ENCODE measurements at places on chromosomes 1 and 21.
A peak's percentile ranks its signal among the peaks of the same experiment; 100 is the strongest.

DNA sequence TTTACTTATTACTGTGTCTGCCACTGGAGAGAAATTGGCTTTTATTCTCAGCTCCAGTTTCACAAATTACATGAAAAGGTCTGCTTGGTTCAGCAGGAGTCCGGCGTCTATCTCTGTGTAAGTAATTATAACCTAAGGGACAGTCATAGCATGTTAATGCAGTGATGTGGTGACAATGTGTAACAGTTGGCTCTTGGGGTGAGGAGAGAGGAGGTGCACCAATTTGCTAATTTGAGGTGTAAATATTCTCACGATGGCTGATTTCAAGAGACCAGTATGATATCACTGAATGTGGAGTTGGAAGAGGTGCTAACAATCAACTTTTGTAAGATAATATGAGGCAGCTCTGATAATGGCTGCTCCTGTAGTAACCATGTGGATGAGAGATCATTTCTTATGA, 86.1 kb downstream of the CTH start:
- H3K4me3 ChIP-seq = no peak overlapping the region
- no peaks in the 10 kb centered on the region for H3K36me3 ChIP-seq
- H3K27me3 ChIP-seq = no peaks in the 10 kb centered on the region
- no peaks in the 10 kb centered on the region for H3K4me1 ChIP-seq
- DNase-seq = no peak

DNA sequence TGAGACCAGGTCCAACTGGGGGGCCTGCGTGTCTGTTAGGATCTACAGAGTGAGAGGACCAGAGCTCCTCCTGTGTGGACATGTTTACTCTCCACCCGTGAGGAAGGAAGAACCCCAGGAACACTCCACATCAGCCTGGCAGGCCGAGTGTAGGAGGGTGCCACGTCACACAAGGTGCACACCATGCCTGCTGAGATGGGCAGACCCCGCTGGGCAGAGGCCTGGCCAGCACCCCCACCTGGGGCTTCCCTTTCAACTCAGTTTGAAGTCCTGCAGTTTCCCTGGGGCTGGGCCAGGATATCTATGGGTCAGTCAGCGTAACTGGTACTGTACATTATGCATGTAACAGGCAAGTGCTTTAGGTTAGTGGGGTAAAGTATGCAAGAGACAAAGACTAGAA, 30.1 kb upstream of the PCBP3 start:
- no peaks in the 10 kb centered on the region for H3K36me3 ChIP-seq
- no peak overlapping the region for H3K27ac ChIP-seq
- peaks cover 38% of the 10 kb centered on the region for H3K27me3 ChIP-seq
- H3K4me1 ChIP-seq = no peaks in the 10 kb centered on the region

DNA sequence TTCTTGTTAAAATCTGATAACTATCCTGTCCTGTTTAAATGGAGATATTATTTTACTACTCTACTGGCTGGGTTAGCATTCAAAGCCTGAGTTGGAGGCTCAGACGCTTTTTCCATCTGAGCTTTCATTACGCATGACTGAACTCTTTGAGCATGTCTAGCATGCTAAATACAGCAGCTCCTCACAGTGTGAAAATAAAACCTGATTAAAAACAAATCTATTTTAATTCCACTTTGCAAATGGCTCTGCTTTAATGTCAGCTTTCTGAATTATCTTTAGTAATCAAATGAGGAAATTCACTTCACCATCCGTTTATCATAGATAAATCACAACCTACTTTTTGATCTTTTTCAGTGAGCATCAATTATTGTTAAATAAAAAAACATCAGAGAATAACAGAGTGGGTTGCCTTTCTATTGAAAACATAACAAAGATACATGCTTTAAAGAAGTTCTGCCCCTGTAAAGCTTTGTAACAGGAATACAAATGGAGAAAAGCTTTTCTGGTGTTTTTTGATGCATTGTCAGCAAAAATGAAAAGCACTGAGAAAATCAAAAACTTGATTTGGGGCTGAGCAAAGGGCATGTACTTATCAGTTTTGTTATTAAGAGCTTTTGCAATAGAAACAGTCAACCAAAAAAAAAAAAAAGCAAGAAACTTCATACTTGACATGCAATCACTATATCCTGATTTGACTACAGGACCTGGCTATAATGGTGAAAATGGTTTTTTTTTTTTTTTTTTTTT, 3.5 kb upstream of the SPEN start:
- H3K4me1 ChIP-seq = peaks cover 26% of the 10 kb centered on the region
- DNase-seq = no peak
- no peak overlapping the region for H3K4me3 ChIP-seq
- no peaks in the 10 kb centered on the region for H3K36me3 ChIP-seq
- peak overlapping the region; percentile 68 for H3K27ac ChIP-seq
- no peaks in the 10 kb centered on the region for H3K27me3 ChIP-seq

DNA sequence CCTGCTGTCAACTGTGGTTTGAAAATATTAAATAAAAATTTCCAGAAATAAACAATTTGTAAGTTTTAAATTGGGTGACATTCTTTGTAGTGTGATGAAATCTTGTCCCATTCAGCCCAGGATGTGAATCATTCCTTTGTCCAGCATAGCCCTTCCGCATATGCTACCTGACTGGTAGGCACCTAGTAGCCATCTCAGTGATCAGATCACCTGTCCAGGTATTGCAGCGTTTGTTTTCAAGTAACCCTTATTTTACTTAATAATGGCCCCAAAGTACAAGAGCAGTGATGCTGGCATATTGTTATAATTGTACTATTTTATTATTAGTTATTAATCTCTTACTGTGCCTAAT, 351.6 kb upstream of the B3GALT2 start:
- H3K27ac ChIP-seq = no peak overlapping the region
- no peaks in the 10 kb centered on the region for H3K4me1 ChIP-seq
- no peaks in the 10 kb centered on the region for H3K27me3 ChIP-seq
- no peaks in the 10 kb centered on the region for H3K36me3 ChIP-seq
- no peak overlapping the region for H3K4me3 ChIP-seq
- no peak for DNase-seq

- H3K27ac ChIP-seq = no peak overlapping the region
- DNase-seq = no peak
- H3K4me1 ChIP-seq = peaks cover 11% of the 10 kb centered on the region
- no peak overlapping the region for H3K4me3 ChIP-seq
These were observed 7.1 kb downstream of the RCC2 start for GRCh38 chr1:17432412-17432811.

DNA sequence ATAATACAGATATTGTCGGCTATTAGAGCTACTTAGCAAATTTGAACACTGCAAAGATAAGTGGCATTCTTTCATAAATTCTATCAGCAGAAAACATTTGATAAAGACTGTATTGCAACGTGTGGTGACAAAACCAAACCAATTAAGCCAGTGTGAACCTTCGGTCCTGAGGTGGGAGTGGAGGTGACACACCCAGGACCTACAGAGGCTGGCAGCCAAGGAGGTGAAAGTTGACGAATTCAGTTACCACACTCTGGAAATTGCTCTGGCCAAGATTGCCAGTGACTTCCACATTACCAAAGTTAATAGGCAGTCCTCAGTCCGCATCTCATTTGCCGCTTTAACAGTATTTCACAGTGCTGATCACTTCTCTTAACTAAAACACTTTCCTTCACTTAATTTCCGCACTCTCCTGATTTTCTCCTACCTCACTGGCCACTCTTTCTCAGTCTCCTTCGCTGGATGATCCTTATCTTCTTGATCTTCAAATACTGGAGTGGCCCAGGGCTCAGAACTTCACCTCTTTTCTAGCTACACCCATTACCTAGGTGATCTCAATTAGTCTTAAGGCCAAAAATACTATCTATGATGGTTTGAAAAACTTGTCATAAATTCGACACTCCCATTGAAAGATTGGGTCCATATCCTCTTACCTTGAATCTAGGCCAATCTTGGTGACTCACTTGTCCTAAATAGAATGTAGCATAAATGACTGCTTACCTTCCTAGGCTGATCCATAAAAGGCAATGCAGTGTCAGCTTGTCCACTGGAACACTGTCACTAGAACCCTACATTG, 5.1 kb upstream of the CDC42BPA start:
- no peak overlapping the region for H3K4me3 ChIP-seq
- no peaks in the 10 kb centered on the region for H3K36me3 ChIP-seq
- H3K27me3 ChIP-seq = no peaks in the 10 kb centered on the region
- H3K4me1 ChIP-seq = no peaks in the 10 kb centered on the region
- DNase-seq = no peak

- H3K4me1 ChIP-seq = no peaks in the 10 kb centered on the region
- H3K27ac ChIP-seq = no peak overlapping the region
- no peaks in the 10 kb centered on the region for H3K27me3 ChIP-seq
- no peaks in the 10 kb centered on the region for H3K36me3 ChIP-seq
- no peak for DNase-seq
- H3K4me3 ChIP-seq = no peak overlapping the region
These were observed 31.5 kb downstream of the TRAPPC10 start for GRCh38 chr21:44043613-44044012.

- no peaks in the 10 kb centered on the region for H3K27me3 ChIP-seq
- DNase-seq = no peak
- H3K27ac ChIP-seq = no peak overlapping the region
- H3K36me3 ChIP-seq = peaks cover 3% of the 10 kb centered on the region
These were observed 104.2 kb downstream of the COP1 start for GRCh38 chr1:176102768-176103350.

DNA sequence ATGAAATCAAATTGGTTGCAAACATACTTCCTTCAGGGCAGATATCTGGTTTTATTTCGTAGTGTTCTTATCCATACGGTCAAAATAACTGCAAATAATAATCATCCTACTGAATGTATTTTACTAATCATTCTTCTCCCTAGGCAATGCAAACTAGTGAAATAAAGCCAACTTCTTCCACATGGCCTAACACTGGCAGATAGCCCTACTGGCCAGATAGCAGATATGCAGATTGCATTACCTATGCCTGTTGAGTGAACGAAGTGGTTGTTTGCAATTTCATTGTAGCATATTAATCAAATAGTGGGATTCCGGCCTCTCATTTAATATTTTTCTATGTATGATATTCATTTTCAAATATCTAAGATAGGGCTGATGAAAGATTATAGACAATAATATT, 116.2 kb downstream of the CENPF start:
- H3K4me3 ChIP-seq = no peak overlapping the region
- H3K4me1 ChIP-seq = no peaks in the 10 kb centered on the region

DNA sequence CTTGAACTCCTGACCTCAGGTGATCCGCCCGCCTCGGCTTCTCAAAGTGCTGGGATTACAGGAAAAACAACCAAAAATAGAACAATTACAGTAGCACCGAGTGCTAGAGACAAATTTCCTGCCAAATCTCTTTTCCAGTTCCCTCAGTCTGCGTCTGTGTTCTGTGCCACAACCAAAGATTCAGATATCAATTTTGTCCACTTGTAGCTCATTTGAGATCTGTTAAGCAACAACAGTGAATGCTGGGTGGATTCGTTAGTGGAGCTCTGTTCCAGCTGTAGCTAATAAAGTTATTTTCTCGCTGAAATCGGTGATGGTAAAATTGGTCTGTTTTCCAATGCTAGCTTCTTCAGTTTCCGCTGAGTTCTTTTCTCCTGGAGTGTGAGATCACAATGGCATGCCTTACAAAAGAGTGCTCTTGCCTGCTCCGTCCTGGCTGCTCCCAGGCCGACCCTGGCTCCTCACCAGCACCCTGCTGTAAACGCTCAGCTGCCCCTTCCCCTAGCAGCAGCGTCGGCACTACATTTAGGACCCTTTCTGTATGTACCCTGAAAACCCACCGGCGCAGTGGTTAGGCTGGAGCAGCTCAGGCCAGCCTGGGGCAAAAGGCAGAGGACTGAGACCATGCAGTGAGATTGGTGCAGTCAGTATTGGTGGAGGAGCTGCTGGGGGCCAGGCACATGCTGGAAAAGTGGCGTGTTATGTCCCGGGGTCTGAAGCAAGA, 395.4 kb downstream of the KIF26B start:
- no peaks in the 10 kb centered on the region for H3K27me3 ChIP-seq
- no peaks in the 10 kb centered on the region for H3K36me3 ChIP-seq
- no peak overlapping the region for H3K27ac ChIP-seq
- H3K4me3 ChIP-seq = no peak overlapping the region

GRCh38 chr1:199218533-199218932, 579.7 kb downstream of the PTPRC start:
- no peak for DNase-seq
- no peaks in the 10 kb centered on the region for H3K4me1 ChIP-seq
- H3K36me3 ChIP-seq = no peaks in the 10 kb centered on the region
- no peak overlapping the region for H3K27ac ChIP-seq
- H3K4me3 ChIP-seq = no peak overlapping the region

GRCh38 chr21:34923202-34923601, 125.9 kb downstream of the RUNX1 start:
- no peak for DNase-seq
- H3K4me1 ChIP-seq = no peaks in the 10 kb centered on the region
- no peak overlapping the region for H3K4me3 ChIP-seq
- no peaks in the 10 kb centered on the region for H3K36me3 ChIP-seq
- no peaks in the 10 kb centered on the region for H3K27me3 ChIP-seq
- no peak overlapping the region for H3K27ac ChIP-seq

DNA sequence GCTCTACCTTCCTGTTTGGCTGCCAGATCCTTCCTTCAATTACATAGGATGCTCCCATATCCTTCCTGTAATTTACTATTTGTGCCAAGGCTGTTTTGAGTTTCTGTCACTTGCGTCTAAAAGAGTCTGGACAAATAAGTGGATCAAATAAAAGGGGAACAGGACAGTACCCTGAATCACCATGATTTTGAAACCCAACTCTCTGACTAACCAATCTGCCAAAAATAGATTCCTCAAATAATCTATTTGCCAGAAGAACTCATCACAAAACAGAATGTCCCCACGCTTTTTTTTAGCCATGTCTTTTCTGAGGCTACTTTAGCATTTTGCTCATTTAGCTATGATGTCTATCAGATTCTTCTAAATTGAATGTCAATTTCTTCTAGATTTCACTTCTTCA, 392.6 kb downstream of the NTNG1 start:
- no peaks in the 10 kb centered on the region for H3K27me3 ChIP-seq
- no peak for DNase-seq
- H3K4me3 ChIP-seq = no peak overlapping the region

DNA sequence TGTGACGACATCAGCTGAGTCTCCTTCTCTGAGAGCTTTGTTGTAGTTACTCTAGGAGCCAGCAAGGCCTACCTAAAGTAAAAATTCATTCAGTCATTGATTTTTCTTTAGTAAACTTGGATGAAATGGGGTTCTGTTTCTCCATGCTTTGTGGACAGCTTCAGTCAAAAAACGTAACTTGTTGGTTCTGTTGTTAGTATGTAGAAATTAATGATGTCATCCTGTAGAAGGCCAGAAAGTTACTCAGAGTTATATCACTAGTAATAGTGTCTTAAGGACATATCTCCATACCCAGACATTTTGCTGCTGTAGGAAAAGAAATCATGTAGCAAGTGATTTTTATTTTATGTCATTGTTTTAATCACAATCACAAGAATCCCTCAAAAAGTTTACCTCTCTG, 43.0 kb downstream of the KDM1A start:
- no peaks in the 10 kb centered on the region for H3K4me1 ChIP-seq
- H3K27me3 ChIP-seq = no peaks in the 10 kb centered on the region
- H3K4me3 ChIP-seq = no peak overlapping the region
- no peak overlapping the region for H3K27ac ChIP-seq
- no peak for DNase-seq
- H3K36me3 ChIP-seq = no peaks in the 10 kb centered on the region

- no peaks in the 10 kb centered on the region for H3K27me3 ChIP-seq
- no peaks in the 10 kb centered on the region for H3K4me1 ChIP-seq
- H3K36me3 ChIP-seq = peaks cover 80% of the 10 kb centered on the region
These were observed 23.5 kb upstream of the LRRC47 start for GRCh38 chr1:3819771-3820200.

Data from gastrocnemius medialis (tissue), 4 donors.